ENCODE measurements at places on chromosomes 12 and 14.

DNA sequence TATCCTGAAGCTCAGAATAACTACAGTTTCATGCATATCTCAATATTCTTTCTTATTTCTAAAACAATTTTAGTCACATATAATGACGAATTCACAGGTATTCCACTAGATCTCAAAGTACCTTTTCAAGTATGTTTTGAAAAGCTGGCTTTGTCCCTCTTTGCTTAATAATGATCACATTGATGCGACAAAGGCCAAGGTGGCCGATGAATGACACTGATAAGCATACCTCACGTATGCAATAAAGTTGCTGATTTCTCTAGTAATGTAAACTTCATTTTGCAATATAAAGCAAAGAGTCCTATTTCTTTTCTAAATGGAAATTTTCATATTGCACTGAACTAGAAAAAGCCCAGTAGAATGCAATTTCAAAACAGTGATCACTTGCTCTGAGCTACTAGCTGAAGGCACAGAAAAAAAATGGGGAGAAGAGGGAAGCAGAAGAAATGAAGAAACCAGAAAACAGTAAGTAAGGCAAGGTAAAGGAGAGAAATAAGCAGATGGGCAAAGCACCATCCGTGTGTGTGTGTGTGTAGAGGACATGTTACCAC lies 29.3 kb downstream of the FGD6 start:
- DNase-seq: no peak

DNA sequence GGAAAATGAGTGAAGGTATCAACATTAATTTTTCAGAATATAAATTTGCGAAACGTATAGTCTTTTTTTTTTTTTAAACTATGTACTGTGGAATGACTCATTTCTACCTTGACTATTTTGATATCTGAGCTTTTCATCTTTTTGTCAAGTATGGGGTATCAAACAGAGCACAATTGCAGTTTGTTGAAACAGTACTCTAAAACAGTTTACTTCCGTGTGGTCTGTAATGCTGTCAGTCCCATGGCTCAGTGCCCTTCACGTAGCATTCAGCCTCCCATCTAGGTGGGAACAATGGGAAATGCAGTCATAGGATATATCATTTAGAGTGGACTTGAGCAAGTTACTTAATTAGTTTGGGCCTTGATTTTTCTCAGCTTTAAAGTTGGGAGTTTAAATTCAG lies 139.5 kb downstream of the ERC1 start:
- DNase-seq: no peak

DNA sequence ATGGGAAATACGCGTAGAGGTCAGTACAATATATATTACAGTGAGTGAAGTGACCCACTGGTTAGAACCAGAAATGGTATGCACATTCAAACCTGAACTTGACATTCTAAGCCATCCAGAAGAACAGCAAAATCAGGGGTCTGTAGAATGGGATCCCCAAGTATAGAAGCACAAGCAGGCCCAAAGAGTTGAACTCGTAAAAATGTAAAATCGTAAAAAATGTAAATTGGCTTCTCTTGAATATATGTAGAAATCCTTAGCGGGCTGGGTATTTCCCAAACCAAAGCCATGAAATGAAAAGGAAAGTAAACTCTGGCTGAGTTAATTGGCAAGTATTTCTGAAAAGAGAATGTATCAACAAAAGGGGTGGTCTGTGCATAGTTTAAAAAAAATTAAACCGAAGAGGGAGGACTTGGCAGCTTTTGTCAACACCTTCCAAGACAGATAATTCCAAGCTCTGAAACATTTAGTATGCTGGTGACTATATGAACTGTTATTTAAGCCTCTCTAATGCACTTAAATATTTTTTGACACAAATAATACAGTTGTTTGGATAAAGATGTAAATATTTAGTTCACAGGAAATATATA lies 1505.6 kb upstream of the FLRT2 start:
- DNase-seq: no peak

DNA sequence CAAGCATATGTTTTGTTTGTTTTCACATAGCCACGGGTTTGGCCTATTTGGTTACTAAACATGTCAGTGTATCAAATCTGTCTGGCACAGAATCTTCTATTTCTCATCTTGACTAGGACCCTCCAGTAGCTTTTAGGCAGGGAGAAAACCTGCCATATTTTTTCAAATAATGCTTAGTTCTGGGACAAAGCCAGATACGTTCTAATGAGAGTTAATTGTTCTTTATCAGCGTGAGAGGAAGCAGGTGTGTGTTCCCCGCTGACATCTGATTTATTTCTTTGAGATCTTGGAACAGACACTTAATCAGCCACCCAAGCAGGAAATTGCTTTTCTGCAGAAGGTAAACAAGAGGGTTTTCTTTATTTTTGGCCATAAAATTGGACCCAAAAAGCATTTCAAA lies 54.8 kb downstream of the GOLGA5 start:
- DNase-seq: no peak

DNA sequence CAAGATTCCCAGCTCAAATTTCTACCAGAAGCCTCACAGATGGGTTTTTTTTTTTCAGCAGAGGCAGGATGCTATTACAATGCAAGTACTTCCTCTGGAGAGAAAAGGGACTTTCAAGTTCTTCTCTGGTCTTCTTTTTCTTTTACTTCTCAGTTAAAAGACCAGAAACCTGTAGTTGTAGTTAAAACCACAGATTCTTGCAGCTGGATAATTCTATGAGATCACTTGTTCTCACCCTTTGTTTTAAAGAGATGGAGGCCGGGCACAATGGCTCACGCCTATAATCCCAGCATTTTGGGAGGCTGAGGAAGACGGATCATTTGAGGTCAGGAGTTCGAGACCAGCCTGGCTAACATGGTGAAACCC lies 47.6 kb upstream of the OVCH1 start:
- DNase-seq: no peak

DNA sequence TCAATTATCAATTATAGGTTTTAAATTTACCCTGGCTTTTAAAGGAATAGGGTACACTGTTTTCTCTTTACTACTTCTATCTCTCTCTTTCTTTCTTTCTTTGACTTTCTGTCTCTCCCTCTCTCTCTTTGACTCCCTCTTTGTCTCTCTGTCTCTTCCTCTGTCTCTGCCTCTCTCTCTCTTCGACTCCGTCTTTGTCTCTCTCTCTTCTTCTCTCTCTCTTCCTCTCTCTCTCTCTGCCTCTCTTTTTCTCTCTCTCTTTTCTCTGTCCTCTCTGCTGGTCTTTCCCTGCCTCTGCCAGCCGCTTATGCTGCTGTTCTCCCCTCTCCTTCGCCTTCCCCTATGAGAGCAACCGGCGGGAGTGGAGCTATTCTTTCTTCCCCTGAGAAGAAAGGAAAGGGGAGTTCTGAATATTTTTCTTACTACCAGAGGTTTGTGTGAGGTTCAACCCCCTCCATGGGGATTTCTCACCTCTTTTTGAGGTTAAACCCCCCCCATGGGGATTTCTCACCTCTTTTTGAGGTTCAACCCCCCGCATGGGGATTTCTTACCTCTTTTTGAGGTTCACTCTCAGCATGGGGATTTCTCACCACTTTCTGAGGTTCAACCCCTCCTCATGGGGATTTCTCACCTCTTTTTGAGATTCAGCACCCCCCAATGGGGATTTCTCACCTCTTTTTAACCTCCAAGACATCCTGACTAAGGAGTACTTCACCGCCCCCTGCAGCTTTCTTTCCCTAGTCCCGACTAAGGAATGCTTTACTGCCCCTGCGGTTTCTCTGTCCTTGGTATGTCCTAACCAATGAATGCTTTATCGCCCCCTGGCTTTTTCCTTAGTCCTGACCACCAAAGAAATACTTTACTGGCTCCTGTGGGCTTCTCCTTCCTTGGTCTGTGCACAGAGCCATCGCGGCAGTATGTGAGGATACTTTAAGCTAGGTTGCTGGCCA lies 27.4 kb upstream of the DDHD1 start:
- DNase-seq: peak; percentile 0

DNA sequence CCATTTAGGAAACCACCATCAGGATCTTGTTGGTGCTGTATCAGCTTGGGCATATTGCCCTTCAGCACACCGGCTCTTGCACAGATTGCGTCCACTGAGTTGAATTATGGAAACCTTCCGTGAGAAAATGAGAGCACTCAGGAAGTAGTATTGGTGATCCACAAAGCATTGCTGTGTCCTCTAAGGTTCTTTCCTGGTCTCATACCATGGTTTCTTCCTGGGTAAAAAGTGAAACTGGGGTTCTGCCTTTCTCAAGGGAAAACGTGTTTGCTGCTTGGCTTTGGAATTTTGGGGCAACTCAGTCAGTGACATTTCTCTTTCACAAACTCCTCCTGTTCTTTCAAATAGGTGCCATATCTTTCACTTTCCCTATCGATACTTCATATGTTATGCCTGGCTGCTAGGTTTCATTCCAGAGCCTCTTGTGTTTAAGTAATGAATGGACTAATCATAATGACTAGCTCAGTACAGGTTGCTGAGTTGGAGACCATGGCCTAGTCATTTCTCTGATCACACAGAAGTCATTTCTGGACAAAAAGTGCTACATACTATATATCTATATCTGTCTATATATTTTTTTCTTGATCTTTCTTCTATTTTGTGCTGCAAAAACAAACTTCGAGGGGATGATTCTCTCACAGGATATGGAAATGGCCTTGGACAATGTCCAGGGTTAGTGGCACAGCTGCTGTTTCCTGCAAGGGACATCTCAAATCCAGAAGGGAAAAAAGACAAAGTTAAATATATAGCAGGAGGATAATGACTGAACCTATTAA lies 423.4 kb downstream of the ZFP36L1 start:
- no peak for DNase-seq

DNA sequence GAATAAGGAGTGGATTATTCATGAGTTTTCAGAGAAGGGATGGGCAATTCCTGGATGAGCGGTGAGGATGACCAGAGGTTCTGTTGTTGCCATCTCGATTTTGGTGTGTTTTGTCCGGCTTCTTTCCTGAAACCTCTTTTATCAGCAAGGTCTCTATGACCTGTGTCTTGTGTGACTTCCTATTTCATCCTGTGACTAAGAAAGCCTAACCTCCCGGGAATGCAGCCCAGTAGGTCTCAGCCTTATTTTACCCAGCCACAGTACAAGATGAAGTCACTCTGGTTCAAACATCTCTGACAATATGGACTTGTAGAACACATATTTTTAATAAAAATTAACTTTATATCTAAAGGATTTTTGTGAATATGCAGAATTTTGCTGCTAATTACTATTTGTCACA lies 716.4 kb downstream of the FSCB start:
- no peak for DNase-seq

- no peak for DNase-seq
Measured at GRCh38 chr12:69901221-69901905, 76.3 kb downstream of the MYRFL start.

DNA sequence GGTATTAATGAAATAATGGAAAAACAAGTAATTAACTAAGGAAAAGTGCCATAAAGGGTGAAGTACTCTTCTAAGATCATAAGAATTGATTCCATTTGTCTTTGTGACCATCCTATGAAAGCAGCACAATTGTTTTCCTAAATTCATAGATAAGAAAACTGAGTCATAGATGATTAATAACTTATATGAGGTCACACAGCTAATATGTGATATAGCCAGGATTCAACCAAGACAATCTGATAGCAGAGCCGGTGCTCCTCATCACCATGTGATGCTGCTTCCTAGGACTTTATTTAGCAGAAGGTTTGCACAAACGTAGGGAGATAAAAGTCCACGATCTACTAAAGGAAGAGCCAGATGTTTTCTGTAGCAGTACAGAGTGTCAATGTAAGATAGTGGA lies 181.5 kb upstream of the SYT1 start:
- DNase-seq: no peak

- no peak for DNase-seq
Measured at GRCh38 chr14:30977752-30978151, 47.7 kb upstream of the AP4S1 start.

DNA sequence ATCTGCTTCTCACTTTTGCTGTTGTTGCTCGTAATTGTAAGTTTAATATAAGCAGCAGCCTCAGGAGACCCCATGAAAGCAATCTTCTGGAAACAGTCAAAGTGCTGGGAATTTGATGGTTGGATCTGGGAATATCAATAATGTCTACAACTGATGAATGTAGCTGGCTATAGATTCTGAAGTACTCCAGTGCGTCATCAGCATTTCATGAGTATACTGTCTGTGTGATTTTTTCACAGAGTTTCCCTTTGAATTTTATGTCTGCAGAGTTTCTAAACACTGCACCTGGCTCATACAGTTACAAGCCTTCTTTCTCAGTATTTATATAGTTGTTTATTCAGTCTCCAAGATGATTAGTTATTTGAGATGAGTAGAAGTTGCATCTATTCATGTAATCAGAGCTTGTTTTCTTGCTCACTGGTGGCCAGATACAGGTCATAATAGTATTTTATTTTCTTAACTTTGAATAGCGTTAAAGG lies 222.3 kb downstream of the RAD51B start:
- no peak for DNase-seq

DNA sequence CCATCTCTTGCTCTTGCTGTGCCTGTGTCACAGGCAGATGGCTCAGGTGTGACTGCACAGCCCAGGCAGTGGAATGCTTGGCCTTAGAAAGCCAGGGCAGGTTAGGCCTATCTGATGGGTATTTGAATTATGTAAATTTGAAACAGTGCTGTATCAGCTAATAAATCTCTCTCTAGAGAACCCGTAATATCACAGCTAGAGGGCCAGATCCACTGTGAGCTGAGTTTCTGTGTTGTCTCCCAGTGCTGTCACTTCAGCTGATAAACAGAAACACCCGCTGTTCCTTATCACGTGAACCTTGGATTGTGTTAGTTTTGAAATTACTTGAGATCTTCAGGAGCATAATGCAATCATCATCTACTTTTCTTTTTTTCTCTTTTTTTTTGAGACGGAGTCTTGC lies 21.5 kb upstream of the ALDH2 start:
- DNase-seq: no peak

GRCh38 chr12:4216187-4216927 lies 57.2 kb upstream of the CCND2 start:
- DNase-seq: no peak

DNA sequence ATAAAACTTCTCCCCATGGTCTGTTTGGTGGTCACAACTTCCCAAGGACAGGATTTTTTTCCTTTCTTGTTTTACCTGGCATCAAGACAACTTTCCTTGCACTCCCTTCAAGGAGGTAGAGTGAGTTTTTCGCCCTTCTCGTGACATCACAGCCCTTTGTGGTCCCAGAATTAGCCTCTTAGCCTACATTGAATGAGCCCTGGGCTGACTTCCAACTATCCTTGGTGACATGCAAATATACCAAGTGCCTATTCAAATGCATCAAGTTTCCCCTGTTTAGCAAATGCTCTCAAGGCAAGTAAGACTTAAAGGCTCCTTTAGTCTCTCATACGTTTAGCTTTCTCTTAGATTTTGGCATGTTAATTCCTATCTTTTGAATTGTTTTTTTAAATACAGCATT lies 36.6 kb downstream of the TC2N start:
- no peak for DNase-seq

GRCh38 chr12:93657071-93657470 lies 20.1 kb upstream of the CRADD start:
- DNase-seq: no peak

- DNase-seq: no peak
Measured at GRCh38 chr12:93616584-93617101, 44.2 kb downstream of the SOCS2 start.

- no peak for DNase-seq
Measured at GRCh38 chr14:85317491-85318021, 212.4 kb upstream of the FLRT2 start.

- DNase-seq: no peak
Measured at GRCh38 chr12:1876086-1876485, 42.4 kb downstream of the CACNA2D4 start.

GRCh38 chr12:101698800-101699347 lies 1.4 kb downstream of the CHPT1 start:
- DNase-seq: no peak
